ENCODE measurements at places on chromosomes 1 and 21. TPM values are rescaled to one million over a fixed set of nuclear protein-coding genes. Genes with fewer than 3 reads are reported as not detected.

Gene MYCL
- 0.10 TPM for total RNA-seq

Gene MORN1
- total RNA-seq = 17.8 TPM

Gene IGSF3
- total RNA-seq = 7.2 TPM

DNA sequence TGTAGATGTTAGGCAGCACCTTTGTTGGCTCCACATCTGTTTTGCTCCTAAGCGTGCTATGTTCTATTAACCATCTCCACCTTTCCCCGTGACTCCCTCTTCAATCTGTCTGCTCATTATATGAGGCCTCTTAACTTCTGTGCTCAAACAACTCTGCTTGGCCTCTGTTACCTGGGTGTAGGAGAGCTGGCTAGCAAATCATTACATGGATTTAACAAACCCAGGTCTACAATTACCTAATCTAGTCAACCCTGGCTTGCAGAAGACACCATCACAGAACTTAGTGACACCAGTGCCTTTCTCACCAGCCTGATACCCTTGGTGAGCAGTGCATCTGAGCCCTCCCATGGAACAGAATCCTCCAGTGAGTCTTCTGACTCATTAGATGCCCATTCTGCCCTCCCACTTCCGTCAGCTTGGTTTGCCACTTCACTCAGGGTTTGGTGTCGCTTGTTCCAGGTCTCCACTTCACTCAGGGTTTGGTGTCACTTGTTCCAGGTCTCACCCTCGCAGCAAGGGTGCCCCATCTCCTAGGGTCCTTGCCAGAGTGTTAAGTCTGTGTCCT, 92.0 kb upstream of the KIF26B start:
- DNase-seq = no peak

Gene ZBTB37
- total RNA-seq = 21.1 TPM

Gene CHRM3
- total RNA-seq = not detected

Gene OR10Z1
- not detected for total RNA-seq
